Activated naive CD4-positive, alpha-beta T cell treated with anti-CD3 and anti-CD28 coated beads, Interleukin-2, amount 50 U/mL, for 16 hours (primary cell): ENCODE measurements at places on chromosomes 5 and 9.

GRCh38 chr5:74595143-74595925 is 45.2 kb downstream of the ENC1 start:
- no peak for DNase-seq

DNA sequence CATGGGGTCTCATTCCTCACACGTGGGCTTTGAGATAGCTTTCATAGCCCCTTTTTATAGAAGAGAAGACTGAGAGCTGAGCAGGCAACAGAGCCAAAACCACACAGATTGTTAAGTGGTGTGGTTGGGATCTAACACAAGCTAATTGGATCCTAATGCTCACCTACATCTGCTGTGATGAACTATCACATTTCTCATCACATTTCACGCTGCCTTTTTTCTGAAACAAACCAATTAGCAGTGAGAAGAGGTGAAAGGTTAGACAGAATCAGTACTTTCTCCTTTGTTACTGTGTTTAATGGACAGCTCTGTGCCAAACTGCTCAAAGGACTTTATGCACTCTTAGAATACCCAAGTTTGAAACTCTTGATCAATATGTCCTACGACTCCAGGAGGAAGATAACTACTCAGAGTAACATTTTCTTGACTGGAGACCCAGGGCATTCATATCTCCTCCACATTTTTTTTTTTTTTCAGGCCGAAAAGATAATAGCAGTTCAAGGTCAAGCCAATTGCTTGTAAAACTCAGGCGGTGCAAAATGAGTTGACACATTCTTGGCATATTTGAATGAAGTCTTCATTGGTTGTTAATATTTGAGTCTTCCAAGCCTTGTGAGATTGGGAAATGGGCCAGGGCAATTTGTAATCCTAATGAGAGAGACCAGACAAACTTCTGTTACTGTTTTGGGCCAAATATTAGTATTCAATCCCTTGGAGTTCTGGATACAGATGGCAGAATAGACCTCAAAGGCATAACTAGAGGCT is 138.4 kb downstream of the KCTD16 start:
- DNase-seq = no peak

DNA sequence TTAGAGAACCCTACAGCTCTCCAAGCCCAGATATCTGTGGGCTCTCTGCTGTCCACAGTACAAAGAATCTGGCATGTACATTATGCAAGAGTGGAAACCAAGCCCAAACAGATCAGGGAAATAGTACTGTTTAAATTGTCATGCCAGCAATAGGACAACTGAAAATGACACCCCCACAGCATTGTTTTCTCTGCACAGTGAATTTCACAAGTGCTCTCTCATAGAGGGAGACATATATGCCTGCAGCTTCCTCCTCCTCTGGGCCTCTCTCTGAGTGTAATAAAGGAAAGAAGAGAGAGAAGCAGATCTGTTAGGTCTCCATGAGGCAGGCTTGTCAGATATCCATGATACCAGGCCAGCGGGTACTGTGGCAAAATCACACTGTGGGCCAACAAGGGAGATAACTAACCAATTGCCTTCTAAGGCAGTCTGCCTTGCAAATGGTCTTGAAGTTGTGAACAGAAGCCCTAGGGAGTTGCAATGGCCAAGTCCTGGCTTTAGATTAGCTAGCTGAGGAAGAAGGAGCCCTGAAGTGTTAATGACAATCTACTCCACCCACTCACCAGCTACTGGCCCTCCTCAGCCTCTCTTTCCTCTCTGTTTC is 54.4 kb upstream of the JMY start:
- DNase-seq = no peak

- no peak for DNase-seq
Measured at GRCh38 chr9:16458696-16459420, 411.6 kb downstream of the BNC2 start.

DNA sequence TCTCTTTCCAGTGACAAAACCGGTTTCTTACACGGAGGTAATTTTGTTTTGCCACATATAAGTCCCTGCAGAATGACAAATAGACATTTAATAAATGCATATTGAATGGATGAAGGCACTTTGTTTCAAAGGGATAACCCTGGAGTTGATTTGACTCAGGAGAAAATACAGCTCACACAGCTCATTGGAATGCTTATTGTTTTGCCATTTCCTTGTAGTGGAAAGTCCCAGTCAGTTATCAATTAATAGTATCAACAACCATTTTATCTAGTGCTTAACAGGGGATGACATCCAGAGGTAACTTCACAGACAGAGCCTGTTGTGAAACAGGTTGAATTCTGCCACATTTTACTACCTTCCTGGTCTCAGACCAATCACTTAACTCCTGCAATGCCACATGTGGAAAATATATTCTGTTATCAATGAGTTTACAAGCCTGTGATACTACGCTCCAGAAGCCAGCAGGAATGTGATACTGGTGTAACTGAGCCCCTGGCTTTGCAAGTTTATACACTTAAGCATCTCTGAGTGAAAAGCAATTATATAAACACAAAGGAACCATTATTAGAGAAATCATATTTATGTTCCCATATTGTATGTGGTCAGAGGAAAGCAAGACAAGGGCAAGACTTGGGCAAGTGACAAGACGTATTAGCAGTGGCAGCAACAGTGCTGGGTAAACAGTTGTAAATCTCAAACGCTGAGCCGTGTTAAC is 123.1 kb upstream of the ANKRD55 start:
- DNase-seq = no peak

GRCh38 chr9:134690301-134690751 is 48.7 kb downstream of the COL5A1 start:
- DNase-seq = no peak

GRCh38 chr5:125928663-125929062 is 494.5 kb upstream of the GRAMD2B start:
- DNase-seq = no peak

DNA sequence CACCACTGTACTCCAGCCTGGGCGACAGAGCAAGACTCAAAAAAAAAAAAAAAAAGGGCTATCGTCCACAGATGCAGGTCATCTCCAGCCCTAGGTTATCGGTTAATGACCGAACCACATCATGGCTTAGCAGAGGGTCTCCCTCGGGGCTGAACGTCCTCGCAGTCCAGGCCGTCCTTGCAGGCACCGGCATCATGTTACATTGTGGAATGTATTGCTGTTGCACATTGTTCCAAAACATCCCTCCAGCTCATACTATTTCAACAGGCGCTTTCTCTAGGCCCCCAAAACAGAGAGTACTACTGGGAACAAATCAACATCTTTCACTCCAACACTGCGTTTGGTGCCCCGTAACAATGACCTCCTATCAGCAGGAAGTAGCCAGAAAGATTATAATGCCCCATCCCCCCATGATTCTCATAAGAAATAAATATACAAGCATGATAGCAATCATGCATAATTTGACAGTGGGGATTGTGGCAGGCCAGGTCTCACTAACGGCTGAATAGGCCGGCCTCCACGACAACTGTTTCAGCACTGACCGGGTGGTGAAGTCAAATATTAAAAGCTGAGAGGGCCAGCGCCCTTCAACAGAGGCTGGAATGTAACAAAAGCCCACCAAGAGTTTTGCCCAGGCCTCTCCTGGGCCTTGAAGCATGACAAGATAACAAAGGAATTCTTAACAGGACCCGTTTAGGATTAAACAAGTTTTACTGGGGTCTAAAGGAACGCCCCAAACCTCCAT is 1.1 kb upstream of the LCN9 start:
- DNase-seq = no peak

DNA sequence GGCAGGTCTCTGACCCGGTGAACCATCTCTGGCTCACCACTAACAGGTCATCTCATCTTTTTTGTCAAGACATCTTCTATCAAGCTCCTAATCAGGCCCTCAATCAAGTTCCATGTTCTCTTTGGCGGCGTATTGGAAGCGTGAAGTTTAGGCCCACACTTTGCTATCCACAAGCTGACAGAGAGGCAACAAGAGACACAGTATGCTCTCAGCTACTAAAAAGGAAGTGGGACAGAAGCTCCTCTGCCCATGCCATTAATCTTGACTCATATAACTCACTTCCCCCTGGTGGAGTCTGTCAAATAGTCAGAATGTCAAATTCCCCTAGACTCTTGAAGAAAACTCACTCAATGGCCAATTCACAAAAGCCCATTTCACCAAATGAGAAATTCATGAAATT is 77.6 kb upstream of the TMC1 start:
- DNase-seq = no peak

GRCh38 chr5:60332244-60333004 is 367.5 kb downstream of the DEPDC1B start:
- no peak for DNase-seq

- DNase-seq = no peak
Measured at GRCh38 chr5:157568222-157568621, 7.4 kb downstream of the ADAM19 start.

GRCh38 chr9:19030899-19031298 is 2.1 kb downstream of the SAXO1 start:
- no peak for DNase-seq

DNA sequence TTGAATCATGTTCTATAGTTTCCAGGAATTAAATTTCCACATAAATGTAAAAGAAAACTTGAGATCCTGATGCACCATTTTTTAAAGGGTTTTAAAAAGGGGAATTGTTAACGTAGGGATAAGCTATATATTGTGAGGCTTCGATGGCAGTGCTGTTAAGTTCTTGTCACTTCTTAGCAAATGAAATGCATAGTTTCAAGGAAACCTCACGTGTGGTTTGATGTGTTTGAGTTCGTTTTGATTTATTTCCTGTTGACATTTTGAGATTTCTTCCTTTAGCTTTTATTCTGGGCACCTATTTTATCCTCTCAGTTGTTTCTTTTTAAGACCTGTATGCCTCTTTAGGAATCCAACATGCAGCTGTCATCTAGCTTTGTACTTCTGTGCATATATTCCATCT is 301.0 kb downstream of the DOCK8 start:
- no peak for DNase-seq

DNA sequence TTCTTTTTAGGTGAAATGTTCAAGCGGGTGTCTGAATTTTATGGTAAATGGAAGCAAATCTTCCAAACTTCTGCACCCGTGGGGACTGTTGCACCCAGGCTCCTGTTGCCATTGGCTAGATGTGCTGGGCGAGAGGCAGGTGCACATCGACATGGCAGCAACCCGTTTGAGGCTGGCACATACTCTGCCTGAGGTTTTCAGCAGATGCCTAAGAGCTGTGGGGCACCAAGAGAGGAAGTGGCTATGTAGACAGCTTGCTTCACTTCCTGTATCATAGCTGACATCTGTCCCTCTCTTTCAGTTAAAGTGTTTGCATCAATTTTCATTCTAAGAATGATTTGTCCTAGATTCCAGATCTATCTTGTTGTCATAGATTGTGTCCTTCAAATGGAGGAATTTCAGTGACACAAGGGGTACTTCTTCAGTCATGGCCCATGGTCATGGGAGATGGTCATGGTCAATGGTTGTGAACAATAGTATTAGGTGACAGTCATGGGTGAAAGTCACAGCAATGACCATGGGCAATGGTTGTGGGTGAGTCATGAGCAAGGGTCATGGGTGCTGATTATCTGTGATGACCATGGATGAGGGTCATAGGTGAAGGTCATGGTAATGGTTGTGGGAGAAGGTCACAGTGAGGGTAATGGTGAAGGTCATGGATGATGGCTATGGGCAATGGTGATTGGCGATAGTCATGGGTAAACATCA is 115.1 kb upstream of the IRX4 start:
- DNase-seq = no peak

DNA sequence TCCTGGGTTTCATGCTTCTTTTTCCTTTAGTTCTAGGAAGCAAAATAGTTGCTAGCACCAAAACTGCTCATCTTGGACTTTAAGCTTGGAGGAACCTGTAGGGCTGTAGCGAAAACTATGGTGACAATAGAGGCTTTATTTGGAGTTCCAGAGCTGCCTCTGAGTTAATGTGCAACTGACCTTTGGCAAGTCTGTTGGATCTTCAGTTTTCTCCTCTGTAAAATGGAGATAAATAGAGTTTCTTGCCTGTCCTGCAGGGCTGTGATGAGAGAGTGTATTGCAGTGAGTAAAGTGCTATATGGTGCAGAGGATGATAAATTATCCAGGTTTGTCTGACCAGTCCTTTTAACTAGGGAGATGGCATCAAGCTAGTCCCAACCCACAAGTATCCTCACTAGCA is 417.0 kb downstream of the MAN2A1 start:
- DNase-seq = no peak

DNA sequence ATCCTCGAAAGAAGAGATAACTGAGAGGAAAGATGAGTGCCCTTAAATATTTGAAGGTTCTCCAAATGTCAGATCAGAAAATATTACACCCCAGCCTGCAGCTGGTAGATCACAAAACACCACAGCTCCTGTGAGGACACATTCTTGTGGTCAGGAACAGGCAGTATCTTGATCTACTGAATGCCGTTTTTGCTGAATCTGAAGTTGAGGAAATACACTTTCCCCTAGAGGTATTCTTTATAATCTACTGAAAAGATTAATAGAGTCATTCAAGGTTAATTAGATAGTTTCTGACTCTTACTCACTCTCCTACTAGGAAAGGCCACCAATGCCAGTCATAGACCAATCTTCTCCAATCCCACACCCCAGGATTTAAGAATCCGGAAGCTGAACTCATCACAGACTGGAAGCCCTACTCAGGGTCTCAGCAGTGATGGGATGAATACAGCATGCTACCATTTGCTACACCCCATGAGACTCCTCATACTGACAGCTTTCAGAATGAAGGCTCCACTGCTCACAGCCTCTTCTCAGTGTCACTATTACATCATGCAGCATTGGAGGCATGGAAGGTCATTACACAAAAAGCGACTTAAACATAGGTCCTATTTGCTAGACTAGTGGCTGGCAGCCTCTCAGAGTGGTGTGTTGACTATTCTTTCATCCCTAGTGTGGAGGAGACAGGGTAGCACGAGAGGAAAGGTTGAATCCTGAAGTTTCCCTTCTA is 143.9 kb upstream of the SLC1A3 start:
- DNase-seq = no peak

DNA sequence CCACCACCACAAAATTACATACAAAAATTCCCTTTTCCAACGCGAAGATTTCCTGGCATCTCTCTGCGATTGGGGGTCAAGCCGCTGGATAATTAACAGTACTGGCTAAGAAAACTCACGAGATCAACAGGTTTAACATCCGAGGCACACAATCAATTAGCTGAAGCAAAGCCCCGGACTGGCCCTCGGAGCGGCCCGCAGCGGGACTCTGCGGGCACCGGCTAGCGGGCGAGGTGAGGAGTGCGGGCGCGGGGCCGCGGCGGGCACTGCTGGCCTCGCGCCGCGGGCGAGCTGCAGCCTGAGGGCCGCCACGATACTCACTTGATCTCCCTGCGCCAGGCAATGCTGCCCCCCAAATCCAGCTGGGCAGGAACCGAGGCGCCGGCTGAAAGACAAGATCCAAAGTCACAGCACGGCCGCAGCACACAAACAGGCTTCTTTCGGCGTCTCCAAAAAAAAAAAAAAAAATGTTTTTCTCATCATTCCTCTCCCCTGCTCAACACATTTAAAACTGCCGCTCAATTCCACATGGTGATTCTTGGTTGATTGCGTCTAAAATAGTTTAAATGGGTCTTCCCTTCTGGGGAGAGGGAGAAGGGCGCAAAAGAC is 210.2 kb downstream of the MEF2C start:
- DNase-seq = no peak

GRCh38 chr9:96255698-96256097 is 46.3 kb downstream of the HSD17B3 start:
- DNase-seq = no peak

DNA sequence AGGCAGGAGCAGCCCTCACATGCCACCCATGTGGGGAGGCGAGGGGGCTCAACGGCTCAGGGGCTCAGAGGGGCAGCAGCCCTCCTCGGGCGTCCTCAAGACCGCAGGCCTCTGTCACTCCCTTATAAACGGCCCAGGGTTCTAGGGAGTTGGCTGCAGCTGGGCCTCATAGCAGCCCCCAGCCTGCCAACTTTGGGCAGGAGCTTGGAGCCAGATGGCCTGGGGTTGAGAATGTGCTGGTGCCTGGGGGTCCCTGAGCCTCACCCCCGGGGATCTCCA is 51.0 kb upstream of the RNU6ATAC start:
- DNase-seq = no peak

GRCh38 chr5:163758283-163758711 is 252.9 kb downstream of the MAT2B start:
- no peak for DNase-seq
